ENCODE measurements at places on chromosomes 1 and 21.

- no peaks in the 10 kb centered on the region for H3K4me1 ChIP-seq
- H3K4me3 ChIP-seq: no peak overlapping the region
- no peaks in the 10 kb centered on the region for H3K27me3 ChIP-seq
- DNase-seq: no peak
Observed at GRCh38 chr1:217521317-217521716, 109.6 kb downstream of the GPATCH2 start.

DNA sequence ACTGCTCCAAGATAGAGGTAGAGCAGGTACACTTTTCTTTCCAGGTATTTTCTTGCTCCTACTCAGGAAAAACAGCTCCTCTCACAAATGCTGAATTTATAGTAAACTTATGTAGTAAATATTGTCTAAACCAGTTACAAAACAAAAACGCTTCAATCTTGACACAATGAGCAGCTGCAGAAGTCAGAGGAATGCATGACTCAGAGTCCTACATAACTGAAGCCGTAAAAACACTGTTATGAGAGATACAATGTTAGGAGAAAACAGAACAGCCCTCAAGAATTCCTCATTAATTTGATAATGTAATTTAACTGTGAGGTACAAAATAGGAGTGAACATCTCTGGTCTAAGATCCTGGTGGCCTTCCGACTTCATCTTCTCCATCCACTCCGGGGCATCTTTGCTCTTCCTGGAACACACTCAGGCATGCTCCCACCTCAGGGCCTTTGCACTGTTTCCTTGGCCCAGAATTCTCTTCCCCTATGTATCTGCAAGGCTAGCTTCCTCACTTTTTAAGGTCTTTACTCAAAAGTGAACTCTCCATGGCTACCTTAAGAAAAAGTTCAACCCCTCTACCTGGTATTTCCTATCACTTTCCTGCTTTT lies 138.5 kb downstream of the SLC45A1 start:
- peaks cover 45% of the 10 kb centered on the region for H3K4me1 ChIP-seq
- no peaks in the 10 kb centered on the region for H3K36me3 ChIP-seq
- no peak for DNase-seq
- H3K4me3 ChIP-seq: no peak overlapping the region

DNA sequence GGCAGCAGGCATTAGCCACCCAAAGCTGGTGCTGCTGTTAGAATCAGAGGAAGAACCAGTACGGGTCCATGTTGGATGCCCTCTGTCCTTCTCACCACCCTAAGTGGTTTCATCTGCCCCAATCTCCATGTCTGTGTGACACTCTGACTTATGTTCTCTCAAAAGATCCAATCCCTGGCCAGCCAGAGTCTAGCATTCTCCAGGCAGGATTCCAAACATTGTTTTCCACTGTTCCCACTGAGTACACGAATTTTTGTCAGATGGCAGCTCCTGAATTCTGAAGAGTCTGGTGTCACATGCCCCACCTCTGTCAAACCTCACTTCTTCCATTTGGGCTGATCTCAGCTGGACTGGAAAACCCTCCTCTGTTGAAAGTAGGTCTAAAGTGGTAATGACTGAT lies 166.0 kb downstream of the DISC1 start:
- H3K27me3 ChIP-seq: no peaks in the 10 kb centered on the region
- no peaks in the 10 kb centered on the region for H3K36me3 ChIP-seq
- H3K4me3 ChIP-seq: no peak overlapping the region
- no peaks in the 10 kb centered on the region for H3K4me1 ChIP-seq
- DNase-seq: no peak

DNA sequence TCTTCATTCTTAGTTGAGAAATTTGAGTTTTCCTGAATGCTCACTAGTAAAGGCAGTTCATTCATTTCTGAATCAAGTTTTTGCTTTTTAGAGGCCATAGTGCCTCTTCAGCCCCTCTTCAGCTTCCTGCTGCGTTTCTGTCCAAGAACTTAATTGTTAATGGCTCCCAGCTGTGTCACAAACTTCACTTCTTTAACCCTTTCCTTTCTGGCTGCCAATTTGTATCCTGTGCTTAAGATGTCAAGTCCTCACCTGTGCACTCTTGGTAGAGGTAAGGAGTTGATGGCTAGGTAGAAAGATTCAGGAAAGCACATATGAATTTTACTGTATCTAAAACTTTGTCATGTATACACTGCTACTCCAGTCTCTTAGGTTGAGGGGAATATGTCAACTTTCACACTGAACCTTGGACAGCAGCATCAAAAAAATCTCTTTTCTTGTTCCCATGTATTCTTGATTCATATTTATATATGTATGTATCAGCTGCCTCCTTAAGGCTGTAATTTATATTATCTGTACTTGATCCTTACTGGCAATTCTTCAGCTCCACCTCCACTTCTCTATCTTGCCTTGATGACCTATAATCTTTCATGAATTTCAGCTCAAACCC lies 612.8 kb downstream of the LMO4 start:
- H3K27me3 ChIP-seq: no peaks in the 10 kb centered on the region
- no peak overlapping the region for H3K4me3 ChIP-seq
- no peak for DNase-seq

DNA sequence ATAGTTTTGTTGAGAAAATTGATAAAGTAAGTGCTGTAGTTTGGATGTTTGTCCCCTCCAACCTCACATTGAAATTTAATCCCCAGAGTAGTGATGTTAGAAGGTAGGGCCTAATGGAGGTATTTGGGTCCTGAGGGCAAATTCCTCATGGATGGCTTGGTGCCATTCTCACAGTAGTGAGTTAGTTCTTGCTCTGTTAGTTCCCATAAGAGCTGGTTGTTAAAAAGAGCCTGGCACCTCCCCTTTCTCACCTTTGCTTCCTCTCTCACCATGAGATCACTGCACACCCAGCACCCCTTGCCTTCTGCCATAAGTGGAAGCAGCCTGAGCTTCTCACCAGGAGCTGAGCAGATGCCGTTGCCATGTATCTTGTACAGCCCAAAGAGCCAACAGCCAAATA lies 354.8 kb upstream of the NFIA start:
- no peak overlapping the region for H3K27ac ChIP-seq
- H3K36me3 ChIP-seq: no peaks in the 10 kb centered on the region
- no peak overlapping the region for H3K4me3 ChIP-seq
- no peaks in the 10 kb centered on the region for H3K4me1 ChIP-seq
- H3K27me3 ChIP-seq: no peaks in the 10 kb centered on the region

GRCh38 chr1:212976586-212976985 lies 26.2 kb downstream of the VASH2 start:
- H3K27me3 ChIP-seq: no peaks in the 10 kb centered on the region
- no peaks in the 10 kb centered on the region for H3K36me3 ChIP-seq
- H3K27ac ChIP-seq: no peak overlapping the region
- DNase-seq: no peak
- H3K4me1 ChIP-seq: peaks cover 19% of the 10 kb centered on the region

GRCh38 chr21:25647647-25648046 lies 8.6 kb downstream of the JAM2 start:
- no peak overlapping the region for H3K27ac ChIP-seq
- no peaks in the 10 kb centered on the region for H3K27me3 ChIP-seq
- no peaks in the 10 kb centered on the region for H3K36me3 ChIP-seq
- no peak for DNase-seq
- H3K4me3 ChIP-seq: no peak overlapping the region

- H3K4me1 ChIP-seq: peaks cover 10% of the 10 kb centered on the region
- H3K27me3 ChIP-seq: no peaks in the 10 kb centered on the region
- H3K4me3 ChIP-seq: no peak overlapping the region
Observed at GRCh38 chr1:82564333-82564732, 763.6 kb downstream of the ADGRL2 start.

DNA sequence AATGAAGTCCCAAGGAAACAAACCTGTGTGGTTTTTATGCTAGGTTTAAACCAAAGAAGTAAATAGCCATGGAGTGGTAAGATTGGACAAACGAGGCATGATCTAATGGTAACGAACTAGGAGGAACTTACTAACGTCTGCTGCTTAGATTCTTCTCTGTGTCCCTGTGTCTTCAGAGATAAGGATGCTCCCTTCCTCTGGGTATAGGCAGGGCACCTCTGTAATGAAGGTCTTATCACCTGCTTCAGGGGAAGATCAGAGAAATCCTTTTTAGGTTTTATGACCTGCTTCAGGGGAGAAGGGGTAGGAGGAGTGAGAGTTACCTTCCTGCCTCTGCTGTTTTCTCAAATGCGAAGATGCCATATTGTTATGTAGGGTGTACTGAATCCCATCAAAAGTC lies 214.9 kb upstream of the L1TD1 start:
- H3K4me3 ChIP-seq: no peak overlapping the region
- no peaks in the 10 kb centered on the region for H3K4me1 ChIP-seq
- H3K36me3 ChIP-seq: no peaks in the 10 kb centered on the region
- DNase-seq: no peak
- no peaks in the 10 kb centered on the region for H3K27me3 ChIP-seq
- H3K27ac ChIP-seq: no peak overlapping the region

DNA sequence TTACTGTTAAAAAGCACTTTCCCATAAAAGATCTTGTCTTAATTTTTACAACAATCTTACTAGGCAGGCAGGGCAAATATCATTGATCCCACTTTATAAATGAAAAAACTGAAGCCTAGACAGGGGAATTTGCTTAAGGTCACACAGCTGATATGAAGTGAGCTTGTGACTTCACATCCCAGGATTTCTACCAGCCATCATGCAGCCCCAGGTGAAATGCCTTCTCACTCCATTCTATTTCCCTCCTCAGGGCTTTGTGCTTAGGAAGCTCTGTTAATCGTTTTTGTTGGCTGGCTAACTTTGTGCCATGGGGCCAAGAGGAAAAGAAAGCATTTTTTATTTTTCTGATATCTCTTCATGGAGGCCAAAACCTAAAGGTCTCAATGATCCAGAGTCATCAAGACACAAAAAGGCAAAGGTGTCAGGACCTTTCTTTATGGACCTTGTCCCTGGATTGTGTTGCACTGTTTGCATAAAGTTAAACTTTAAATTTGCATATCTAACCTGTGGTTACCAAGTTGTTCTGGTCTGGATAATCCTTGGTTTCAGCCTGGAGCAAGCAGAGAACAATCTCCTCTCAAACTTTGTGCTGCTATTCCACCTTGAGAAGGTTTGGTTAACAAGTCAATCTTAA lies 44.8 kb upstream of the ZNF326 start:
- H3K27me3 ChIP-seq: no peaks in the 10 kb centered on the region
- no peaks in the 10 kb centered on the region for H3K4me1 ChIP-seq
- H3K4me3 ChIP-seq: no peak overlapping the region
- H3K36me3 ChIP-seq: no peaks in the 10 kb centered on the region

- peaks cover 40% of the 10 kb centered on the region for H3K4me1 ChIP-seq
- no peaks in the 10 kb centered on the region for H3K27me3 ChIP-seq
- H3K36me3 ChIP-seq: peaks cover 23% of the 10 kb centered on the region
Observed at GRCh38 chr1:11134898-11135266, 35.2 kb upstream of the EXOSC10 start.

DNA sequence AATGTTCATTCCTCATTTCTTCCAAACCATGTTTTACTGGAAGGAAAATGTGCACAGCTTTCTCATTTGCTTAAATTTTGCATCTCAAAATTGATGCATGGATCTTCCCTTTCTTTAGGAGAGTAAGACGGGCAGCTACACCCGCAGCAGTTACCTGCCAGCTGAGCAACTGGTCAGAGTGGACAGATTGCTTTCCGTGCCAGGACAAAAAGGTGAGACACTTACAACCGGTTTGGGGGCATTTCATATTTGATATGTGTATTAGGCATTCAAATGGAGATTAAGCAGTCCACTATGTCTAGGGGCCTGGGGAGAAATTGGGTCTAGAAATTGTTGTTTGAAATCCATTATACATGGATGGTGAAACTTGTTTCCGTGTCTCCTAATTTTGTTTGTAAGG lies 12.9 kb downstream of the C8A start:
- H3K4me1 ChIP-seq: no peaks in the 10 kb centered on the region
- no peak for DNase-seq
- H3K4me3 ChIP-seq: no peak overlapping the region
- no peaks in the 10 kb centered on the region for H3K36me3 ChIP-seq
- H3K27ac ChIP-seq: no peak overlapping the region
- H3K27me3 ChIP-seq: peaks cover 12% of the 10 kb centered on the region

DNA sequence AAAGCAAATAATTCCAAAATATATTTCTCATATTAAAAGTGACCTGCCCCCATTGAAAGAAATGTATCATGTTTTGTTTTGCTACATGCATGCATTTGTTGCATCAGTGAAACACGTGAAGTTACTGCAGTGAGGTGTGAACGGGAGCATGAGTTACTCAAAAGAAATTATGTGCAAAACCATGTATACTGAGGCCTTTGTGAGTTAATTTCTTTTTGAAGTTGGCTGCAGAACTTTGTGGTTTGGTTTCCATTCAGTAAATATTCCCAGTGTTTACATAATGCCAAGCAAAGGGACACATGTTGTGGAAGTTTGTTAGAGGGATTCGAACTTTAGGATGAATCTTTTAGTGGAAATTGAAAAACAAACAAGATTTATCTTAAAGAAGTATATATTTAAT lies 619.4 kb upstream of the ADAMTS5 start:
- no peaks in the 10 kb centered on the region for H3K27me3 ChIP-seq
- no peaks in the 10 kb centered on the region for H3K4me1 ChIP-seq
- no peaks in the 10 kb centered on the region for H3K36me3 ChIP-seq
- H3K27ac ChIP-seq: no peak overlapping the region
- H3K4me3 ChIP-seq: no peak overlapping the region

DNA sequence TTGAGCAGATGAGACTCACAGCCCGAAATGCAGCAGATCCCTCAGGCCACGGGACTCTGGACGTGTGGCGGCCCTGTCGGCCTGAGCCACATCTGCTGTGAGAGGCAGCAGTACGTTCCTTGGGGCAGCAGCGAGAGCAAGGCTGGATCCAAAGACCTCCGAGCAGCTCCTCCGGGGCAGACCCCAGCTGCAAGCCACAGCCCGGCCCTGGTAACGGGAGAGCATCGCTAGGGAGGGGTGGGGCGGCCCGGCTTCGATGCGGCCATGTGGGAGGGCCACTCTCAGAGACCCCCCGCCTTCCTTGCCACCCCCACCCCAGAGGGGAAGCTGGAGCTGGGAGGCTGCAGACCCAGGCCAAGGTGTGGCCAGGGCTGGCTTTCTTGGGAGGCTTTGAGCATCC lies 17.8 kb downstream of the PRKCZ start:
- no peaks in the 10 kb centered on the region for H3K36me3 ChIP-seq
- no peak for DNase-seq
- H3K27ac ChIP-seq: no peak overlapping the region
- no peaks in the 10 kb centered on the region for H3K4me1 ChIP-seq
- H3K4me3 ChIP-seq: no peak overlapping the region

DNA sequence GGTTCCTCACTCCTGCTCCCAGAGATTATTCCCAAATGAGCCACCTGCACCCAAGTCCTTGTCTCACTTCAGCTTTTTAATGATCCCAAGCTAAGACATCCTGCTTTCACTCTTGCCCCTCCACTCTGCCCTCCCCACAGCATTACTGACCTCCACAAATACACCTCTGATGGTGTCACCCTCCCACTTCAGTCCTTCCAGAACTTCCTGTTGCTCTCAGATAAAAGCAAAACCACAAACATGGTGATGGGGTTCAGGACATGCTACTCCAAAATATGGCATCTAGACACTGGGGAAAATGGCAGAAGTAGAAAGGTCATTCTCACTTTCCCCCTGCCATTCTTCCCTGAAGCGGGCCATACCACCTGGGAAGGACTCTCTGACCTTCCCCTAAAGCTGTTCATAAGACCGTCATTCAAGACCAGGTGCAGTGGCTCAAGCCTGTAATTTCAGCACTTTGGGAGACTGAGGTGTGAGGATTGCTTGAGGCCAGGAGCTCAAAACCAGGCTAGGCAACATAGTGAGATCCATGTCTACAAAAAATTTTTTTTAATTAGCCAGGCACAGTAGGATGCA lies 65.8 kb upstream of the KLHDC7A start:
- H3K4me3 ChIP-seq: no peak overlapping the region
- no peaks in the 10 kb centered on the region for H3K36me3 ChIP-seq
- H3K27me3 ChIP-seq: peaks cover 32% of the 10 kb centered on the region
- no peaks in the 10 kb centered on the region for H3K4me1 ChIP-seq

- no peak overlapping the region for H3K4me3 ChIP-seq
- peaks cover 6% of the 10 kb centered on the region for H3K27me3 ChIP-seq
- DNase-seq: no peak
- H3K27ac ChIP-seq: peak overlapping the region; percentile 71
- no peaks in the 10 kb centered on the region for H3K36me3 ChIP-seq
- H3K4me1 ChIP-seq: peaks cover 16% of the 10 kb centered on the region
Observed at GRCh38 chr1:230824919-230825721, 43.2 kb downstream of the C1orf198 start.

All from esophagus squamous epithelium (tissue), 5 donors.